ENCODE measurements at places on chromosomes 6 and 20.
A peak's percentile ranks its signal among the peaks of the same experiment; 100 is the strongest.

DNA sequence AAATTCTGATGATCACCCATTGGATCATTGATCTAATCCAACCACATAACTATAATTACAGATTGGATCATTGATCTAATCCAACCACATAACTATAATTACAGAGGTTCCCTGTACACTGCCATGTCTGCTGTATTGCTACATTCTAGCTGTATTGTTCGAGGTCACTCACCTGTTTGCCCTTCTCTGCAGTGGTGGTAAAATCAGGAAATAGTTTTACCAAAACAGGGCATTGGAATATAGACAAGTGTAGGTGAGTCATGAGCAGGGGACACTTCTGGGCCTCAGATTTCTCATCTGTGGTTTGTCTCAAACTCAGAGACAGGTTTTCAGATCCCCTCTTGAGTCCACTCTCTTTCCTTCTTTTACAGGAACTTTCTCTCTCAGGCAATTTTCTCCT lies 9.0 kb upstream of the AFDN start:
- no peak for DNase-seq

DNA sequence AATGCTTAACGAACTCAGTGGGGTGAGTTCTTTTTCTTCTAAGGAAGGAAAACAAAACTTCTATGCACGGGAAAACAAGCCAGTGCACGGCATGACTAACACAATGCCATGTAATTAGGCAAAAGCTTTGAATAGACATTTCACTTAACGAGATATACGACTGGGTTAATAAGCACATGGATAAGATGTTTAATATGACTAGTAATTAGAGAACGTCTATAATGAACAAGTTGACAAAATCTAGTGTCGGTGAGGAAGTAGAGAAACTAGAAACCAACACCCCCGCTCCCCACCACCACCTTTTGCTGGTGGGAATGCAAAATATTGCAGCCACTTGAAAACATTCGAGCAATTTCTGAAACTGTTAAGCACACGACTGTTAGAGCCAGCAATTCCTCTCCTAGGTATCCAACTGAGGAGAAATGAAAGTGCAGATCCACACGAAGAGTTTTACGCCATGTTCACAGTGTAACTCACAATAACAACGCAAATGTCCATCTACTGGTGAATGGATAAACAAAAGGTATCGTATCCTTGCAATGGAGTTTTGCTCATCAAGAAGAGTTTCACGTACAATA lies 644.9 kb upstream of the AGPAT4 start:
- DNase-seq: no peak

- no peak for DNase-seq
Measured at GRCh38 chr20:12598894-12599293, 409.9 kb upstream of the SPTLC3 start.

- no peak for DNase-seq
Measured at GRCh38 chr6:13079096-13079723, 249.1 kb downstream of the TBC1D7 start.

- DNase-seq: no peak
Measured at GRCh38 chr20:60491051-60491581, 532.9 kb downstream of the CDH26 start.

DNA sequence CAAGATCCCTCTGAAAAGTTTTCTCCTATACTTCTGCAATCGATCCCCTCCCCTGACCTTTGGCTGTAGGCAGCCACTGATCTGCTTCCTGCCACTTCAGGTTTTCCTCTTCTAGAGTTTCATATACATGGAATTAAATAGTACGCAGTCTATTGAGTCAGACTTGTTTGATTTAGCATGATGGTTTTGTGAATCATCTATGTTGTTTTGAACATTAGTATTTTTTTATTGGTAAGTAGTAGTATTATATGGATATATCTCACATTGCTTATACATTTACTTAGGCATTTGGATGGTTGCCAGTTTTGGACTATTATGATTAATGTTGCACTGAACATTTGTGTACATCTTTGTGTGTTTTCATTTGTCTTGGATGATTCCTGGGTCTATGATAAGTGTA lies 518.0 kb downstream of the CD109 start:
- no peak for DNase-seq

- DNase-seq: no peak
Measured at GRCh38 chr6:105676857-105677256, 274.0 kb upstream of the PREP start.

DNA sequence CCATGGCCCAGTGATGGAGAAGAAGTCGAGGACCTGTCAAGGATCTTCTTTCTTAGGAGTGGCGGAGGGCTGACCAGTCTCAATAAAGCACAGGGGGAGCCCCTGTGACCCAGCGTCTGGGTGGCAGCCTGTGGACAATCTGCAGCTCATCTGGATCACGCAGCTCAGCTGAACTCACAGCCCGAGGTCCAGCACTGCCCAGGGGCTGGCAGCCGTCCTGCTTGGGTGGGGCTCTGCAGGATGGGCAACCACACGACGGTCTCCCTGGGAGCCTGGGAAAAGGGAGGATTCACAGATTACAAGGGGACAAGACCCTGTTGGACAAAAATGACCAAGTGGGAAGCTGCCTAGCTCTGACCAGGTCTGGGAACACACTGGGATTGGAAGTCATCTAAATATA lies 110.8 kb downstream of the MYLK4 start:
- no peak for DNase-seq

DNA sequence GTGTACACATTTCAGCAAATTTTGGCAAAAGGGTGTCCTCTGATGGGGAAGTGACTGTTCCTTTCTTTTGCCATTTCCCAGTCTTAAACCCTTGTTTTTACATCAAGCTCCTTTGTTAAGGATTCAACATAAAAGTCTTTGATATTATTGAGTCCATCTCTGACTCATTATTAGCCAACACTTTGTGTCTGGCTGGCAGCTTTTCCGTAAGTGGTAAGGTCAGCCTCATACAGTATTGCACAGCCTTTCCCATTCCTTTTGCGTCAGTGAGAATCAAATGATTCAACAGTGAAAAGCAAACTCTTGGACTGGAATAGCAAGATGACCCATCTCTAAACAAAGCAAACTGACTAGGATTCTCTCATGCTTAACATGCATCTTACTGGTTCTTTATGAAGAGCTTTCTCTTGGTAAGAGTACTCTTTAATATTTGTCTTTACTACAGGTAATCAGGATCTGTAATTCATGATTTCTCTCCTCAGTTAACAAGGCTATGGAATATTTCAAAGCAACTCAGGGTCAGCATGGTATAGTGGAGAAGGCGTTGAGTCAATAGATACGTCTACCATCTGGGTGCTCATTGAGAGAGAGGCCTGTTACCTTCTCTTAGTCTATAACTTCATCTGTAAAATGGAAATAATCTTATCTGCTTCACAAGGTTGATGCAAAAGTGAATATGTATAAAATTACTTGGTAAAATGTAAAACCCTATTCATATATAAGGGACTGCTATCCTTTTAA lies 183.6 kb downstream of the PRL start:
- peak; percentile 99 for DNase-seq

DNA sequence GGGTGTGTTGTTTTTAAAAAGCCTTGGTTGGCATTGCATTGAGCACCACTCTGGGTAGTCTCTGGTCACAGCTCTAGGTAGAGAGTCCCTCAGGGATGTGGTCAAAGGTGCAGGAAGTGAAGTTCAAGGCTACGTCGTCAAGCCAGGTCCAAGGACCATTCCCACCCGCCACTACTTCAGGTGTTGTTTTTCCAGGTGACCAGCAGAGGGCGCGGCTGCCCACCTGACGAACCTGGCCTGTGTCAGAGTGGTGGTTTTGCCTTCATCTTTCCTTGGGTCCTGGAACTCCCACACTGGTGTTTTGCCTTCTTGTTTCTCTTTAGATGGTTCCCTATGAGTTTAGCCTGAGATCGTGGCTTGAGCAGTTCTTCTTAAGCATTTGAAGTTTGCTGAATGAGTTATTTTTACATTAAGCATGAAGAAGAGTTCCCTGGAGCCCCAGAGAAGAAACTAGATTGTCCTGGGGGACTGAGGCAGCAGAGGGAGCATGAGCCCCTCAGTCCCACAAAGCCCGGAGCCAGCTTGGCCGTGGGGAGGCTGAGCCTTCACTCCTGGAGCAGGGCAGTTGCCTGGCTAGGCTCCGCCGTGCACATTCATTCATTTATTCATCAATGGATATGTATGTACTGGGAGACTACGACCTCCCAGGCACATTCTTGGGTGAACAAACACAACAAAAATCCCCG lies 5.6 kb upstream of the PHACTR3 start:
- DNase-seq: no peak

DNA sequence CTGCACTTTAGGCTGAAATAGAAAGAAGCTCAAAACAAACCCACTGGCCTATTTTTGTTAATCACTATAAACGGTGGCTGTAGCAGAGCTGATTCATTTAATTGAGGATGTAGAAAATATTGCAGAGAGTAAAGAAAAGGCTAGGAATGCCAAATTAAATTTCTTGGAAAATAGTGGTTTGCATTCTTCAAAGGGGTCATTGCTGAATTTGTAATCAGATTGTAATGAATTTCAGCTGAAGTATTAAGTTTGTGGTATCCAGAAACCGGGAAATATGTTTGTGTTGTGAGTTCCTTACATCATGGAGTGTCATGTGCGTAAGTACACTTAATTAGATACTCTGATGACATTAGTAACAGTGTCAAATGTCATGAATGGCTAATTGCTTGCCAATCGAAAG lies 203.0 kb downstream of the SAMD5 start:
- no peak for DNase-seq

DNA sequence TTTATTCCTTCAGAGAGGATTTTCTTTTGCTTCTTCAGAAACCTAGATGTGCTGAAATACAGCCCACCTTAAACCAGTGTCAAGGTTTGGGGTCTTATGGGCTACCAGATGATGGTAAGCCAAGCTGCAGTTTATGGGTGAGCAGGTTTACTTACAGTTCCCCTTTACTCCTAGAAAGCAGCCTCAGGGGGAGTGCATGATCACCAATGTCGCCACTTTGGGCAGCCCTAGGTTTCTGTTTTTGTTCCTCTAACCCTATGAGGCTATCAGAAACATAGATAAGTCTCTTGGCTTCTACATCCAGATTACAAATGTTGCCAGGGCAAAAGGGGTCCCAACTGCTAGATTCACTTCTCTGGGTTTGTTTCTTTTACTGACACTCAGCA lies 67.2 kb downstream of the TRIM27 start:
- DNase-seq: no peak

- no peak for DNase-seq
Measured at GRCh38 chr20:11217326-11218172, 543.8 kb upstream of the JAG1 start.

- no peak for DNase-seq
Measured at GRCh38 chr6:3455147-3455568, 1.7 kb downstream of the SLC22A23 start.

Measured in astrocyte of the spinal cord (primary cell).